Vagina (tissue), 2 donors: ENCODE measurements at places on chromosomes 5 and 9. TPM values are rescaled to one million over a fixed set of nuclear protein-coding genes. Genes with fewer than 3 reads are reported as not detected.

Gene FGF10
- 41.3 TPM for total RNA-seq

Gene SLC12A7
- total RNA-seq, result 21.6 TPM

Gene C5orf58
- total RNA-seq, result not detected

GRCh38 chr5:90878549-90879196 lies 320.1 kb downstream of the ADGRV1 start:
- no peak for DNase-seq
- no peaks in the 10 kb centered on the region for H3K27me3 ChIP-seq
- no peak overlapping the region for H3K27ac ChIP-seq
- H3K4me1 ChIP-seq, result no peaks in the 10 kb centered on the region

GRCh38 chr9:137781906-137782585 lies 95.5 kb upstream of the CACNA1B start:
- H3K4me3 ChIP-seq, result no peak overlapping the region
- no peaks in the 10 kb centered on the region for H3K36me3 ChIP-seq
- H3K4me1 ChIP-seq, result no peaks in the 10 kb centered on the region
- no peaks in the 10 kb centered on the region for H3K27me3 ChIP-seq
- H3K27ac ChIP-seq, result no peak overlapping the region

DNA sequence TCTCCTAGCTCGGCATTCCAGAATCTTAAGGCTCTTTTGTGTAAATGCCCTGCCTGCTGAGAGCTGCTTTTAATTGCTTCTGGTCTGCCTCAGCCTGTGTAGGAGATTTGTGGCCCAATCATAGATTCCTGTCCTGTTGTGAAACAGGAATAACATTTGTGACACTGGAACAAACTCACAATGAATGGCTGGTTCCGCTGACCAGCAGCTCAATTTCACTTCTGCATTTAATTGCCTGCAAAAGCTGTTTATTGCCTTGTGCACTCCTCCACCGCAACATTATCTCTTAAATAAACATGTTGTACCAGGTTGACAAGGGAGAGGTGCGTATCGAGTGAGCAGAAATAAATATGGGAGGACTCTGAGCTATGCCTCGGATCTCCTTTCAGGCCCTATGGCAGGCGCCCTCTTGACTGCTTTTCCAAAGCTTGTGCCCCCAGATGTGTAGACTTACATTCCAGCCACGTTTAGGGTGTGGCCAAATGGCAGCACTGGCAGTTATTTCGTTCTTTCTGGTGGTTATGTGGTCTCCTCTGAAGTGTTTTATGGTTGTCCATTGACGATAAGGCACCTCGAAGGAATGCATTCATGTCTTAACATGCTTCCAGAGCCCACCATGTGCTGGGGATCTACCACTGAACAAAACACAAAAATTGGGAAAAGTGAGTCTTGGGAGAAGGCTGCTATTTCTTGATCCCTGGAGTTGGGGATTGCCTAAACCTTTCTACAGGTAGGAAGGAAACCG lies 58.1 kb downstream of the DMRT1 start:
- no peak for DNase-seq
- H3K36me3 ChIP-seq, result no peaks in the 10 kb centered on the region
- H3K27me3 ChIP-seq, result no peaks in the 10 kb centered on the region

- H3K27ac ChIP-seq, result no peak overlapping the region
Measured at GRCh38 chr9:133968428-133968827, 23.7 kb downstream of the VAV2 start.

DNA sequence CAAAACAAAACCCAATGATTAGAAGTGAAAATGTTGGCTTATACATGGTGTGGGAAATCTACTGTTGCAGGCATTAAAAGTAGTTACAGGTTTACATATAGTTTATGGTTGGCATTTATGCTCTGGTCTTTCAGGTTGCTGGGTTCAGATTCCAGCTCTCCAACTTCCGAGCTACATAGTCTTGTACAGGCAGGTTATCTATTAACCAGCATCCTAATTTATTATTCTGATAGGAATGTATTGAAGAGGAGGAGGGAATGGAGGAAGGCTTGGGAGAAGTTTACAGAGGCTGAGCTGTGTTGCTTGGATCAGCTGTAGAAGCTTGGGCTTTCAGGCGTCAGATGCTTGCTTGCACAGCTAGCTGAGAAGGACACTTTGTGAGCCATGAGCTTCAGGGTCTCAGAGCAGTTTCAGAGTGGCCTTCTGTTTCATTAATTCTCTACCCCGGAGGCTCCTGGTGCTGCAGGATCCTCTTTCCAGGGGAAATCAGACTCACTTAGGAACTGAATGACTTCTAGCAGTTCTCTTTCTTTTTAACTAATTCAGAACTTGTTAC lies 11.7 kb upstream of the ERBIN start:
- H3K4me3 ChIP-seq, result no peak overlapping the region
- no peaks in the 10 kb centered on the region for H3K27me3 ChIP-seq
- no peak overlapping the region for H3K27ac ChIP-seq
- H3K4me1 ChIP-seq, result no peaks in the 10 kb centered on the region
- H3K36me3 ChIP-seq, result no peaks in the 10 kb centered on the region
- no peak for DNase-seq

- peak; percentile 67 for DNase-seq
- H3K4me1 ChIP-seq, result peaks cover 26% of the 10 kb centered on the region
- H3K4me3 ChIP-seq, result no peak overlapping the region
- H3K27me3 ChIP-seq, result no peaks in the 10 kb centered on the region
Measured at GRCh38 chr5:179237770-179238627, 107.3 kb downstream of the ADAMTS2 start.

GRCh38 chr5:69105996-69106906 lies 12.4 kb downstream of the SLC30A5 start:
- no peaks in the 10 kb centered on the region for H3K4me1 ChIP-seq
- H3K36me3 ChIP-seq, result no peaks in the 10 kb centered on the region
- H3K27ac ChIP-seq, result no peak overlapping the region
- H3K4me3 ChIP-seq, result no peak overlapping the region
- H3K27me3 ChIP-seq, result no peaks in the 10 kb centered on the region

GRCh38 chr9:125883565-125884217 lies 136.5 kb downstream of the PBX3 start:
- no peak for DNase-seq
- peaks cover 6% of the 10 kb centered on the region for H3K4me1 ChIP-seq
- no peak overlapping the region for H3K27ac ChIP-seq
- H3K36me3 ChIP-seq, result no peaks in the 10 kb centered on the region
- no peaks in the 10 kb centered on the region for H3K27me3 ChIP-seq
- H3K4me3 ChIP-seq, result no peak overlapping the region

GRCh38 chr9:105328872-105329718 lies 84.6 kb downstream of the SLC44A1 start:
- H3K27ac ChIP-seq, result no peak overlapping the region
- no peaks in the 10 kb centered on the region for H3K27me3 ChIP-seq
- H3K4me3 ChIP-seq, result no peak overlapping the region
- no peaks in the 10 kb centered on the region for H3K36me3 ChIP-seq
- no peak for DNase-seq

DNA sequence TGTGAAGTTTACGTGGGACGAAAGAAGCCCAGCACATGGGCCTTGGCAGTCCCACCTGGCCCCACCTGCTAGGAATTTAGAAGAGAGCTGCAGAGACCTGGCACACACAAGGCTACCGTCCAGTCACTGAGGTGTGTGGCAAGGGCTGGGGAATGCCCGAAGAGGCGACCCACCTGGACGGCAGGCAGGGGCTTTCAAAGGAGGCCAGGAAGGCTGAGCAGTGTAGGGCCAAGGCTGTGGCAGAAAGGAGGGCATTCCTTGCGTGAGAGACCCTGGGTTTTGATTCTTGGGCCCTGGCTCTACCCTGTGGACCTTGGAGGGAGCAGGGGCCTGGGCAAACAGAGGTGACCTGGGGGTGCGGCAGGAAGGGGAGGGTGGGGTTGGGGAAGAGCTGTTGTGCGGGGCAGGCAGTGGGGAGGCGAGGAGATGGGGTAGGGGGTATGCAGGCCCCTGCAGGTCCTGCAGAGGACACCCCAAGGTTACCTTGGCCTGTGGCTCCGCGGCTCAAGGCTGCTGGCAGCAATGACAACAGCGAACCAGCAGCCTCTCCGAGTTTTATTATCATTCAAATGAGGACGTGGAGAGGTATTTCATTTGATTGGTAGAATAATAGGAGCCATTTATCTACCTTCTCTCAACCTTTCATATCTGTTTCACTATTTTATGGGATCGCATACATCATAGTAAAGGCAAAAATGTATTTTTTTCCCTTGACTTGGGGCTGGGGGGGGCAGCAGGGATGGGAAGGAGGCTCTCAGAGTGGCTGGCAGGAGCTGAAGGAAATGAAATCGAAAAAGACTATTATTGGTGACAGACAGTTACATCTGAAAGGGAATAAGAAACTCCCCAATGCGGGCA lies 24.8 kb downstream of the TSPAN17 start:
- no peak overlapping the region for H3K27ac ChIP-seq
- no peaks in the 10 kb centered on the region for H3K27me3 ChIP-seq
- H3K36me3 ChIP-seq, result no peaks in the 10 kb centered on the region
- no peak overlapping the region for H3K4me3 ChIP-seq

- H3K36me3 ChIP-seq, result no peaks in the 10 kb centered on the region
- peaks cover 5% of the 10 kb centered on the region for H3K4me1 ChIP-seq
- H3K27ac ChIP-seq, result peak overlapping the region; percentile 86
- no peaks in the 10 kb centered on the region for H3K27me3 ChIP-seq
- peak overlapping the region; percentile 54 for H3K4me3 ChIP-seq
Measured at GRCh38 chr5:159094745-159095144, 5.0 kb downstream of the EBF1 start.

- no peaks in the 10 kb centered on the region for H3K36me3 ChIP-seq
- no peak overlapping the region for H3K27ac ChIP-seq
- H3K4me3 ChIP-seq, result no peak overlapping the region
- DNase-seq, result no peak
Measured at GRCh38 chr5:142767911-142768310, 2.3 kb upstream of the ARHGAP26 start.

DNA sequence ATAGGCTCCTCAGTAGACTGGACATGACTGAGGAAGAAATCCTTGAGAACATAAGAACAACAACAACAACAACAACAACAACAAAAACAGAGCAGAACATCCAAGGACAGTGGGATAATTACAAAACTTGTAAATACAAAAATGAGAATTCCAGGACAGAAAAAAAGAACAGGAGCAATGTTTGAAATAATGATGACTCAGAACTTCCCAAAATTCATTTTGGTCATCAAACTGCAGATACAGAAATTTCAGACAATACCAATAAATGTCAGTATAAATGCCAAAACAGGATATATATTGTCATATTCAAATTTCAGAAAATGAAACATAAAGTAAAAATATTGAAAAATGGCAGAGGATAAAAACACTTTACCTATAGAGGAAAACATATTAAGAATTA lies 259.0 kb downstream of the TRIM36 start:
- no peaks in the 10 kb centered on the region for H3K27me3 ChIP-seq
- H3K4me3 ChIP-seq, result no peak overlapping the region
- no peaks in the 10 kb centered on the region for H3K36me3 ChIP-seq
- no peak overlapping the region for H3K27ac ChIP-seq
- no peaks in the 10 kb centered on the region for H3K4me1 ChIP-seq
- DNase-seq, result no peak

DNA sequence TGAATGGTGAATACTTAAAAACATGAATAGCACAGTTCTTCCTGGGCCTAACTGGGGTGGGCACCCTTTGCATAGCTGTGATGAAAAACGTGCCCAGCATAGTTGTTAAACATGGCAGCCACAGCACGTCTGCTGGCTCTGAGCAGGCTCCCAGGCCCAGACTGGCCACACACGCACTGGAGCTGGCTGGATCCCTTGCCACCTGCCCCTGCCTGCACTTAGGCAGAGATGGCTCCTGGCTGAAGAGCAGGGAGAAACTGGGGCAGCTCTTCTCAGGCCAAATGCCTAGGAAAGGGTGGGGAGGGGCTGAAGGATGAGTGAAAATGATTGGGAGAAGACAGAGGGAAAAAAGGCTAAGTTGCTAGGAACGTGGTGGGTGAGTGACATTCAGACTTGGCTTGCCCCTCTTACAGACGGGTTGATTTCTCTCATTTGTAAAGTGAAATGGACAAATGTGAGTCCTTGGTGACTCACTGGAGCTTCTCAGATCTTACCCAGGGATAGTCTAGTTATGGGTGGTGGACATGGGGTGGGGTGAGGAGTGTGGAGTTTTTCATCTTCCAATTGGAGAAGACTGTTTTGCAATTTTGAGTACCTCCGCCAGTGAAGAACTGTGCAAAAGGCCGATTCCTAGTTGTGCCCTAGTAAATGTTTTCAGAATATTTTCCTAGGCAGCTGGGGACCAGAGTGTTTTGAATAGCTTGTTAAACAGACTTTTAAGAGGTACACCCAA lies 42.4 kb downstream of the TRIO start:
- H3K4me1 ChIP-seq, result peaks cover 66% of the 10 kb centered on the region
- no peaks in the 10 kb centered on the region for H3K27me3 ChIP-seq
- DNase-seq, result no peak
- no peaks in the 10 kb centered on the region for H3K36me3 ChIP-seq
- H3K27ac ChIP-seq, result peak overlapping the region; percentile 80
- H3K4me3 ChIP-seq, result no peak overlapping the region

DNA sequence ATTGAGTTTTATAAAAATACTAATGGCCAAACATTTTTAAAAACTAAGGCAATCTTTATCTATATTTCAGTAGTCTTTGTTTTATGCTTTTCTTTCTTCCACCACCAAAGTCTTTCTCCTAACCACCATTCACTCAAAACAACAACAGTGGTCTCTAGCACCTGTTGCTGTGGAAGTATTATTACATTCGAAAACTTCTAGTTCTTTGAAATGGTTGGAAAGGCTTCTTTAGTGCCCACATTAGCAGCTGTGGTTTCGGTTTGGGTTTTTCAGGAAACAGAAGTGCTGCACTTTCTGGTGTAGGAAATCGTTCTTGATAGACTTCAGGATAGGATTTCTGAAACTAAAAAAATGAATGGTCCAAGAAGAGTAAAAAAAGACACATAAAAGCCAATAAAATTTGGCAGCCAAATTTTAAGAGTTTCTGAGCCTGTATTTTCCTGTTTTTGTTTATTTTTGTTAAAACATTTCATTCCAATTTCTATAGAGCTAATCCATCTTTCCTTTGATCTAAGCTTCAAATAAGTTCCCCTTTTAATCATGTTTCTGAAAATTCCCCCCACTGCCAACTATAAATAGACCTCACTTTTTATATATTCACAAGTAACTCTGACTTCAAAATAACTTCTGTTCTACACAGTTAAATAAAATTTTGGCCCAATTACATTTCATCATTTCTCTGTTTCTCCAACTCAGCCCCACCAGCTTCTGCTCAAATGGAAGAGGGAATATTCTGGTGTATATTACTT lies 102.2 kb downstream of the DEPDC1B start:
- no peak overlapping the region for H3K27ac ChIP-seq
- no peaks in the 10 kb centered on the region for H3K36me3 ChIP-seq
- no peaks in the 10 kb centered on the region for H3K27me3 ChIP-seq
- no peak for DNase-seq

GRCh38 chr9:21996438-21996837 lies 1.8 kb downstream of the CDKN2B-AS1 start:
- no peaks in the 10 kb centered on the region for H3K27me3 ChIP-seq
- no peak overlapping the region for H3K4me3 ChIP-seq
- H3K27ac ChIP-seq, result no peak overlapping the region
- DNase-seq, result no peak
